Trophoblast cell (in vitro differentiated cells and primary cell): ENCODE measurements at places on chromosomes 2 and 18.
A peak's percentile ranks its signal among the peaks of the same experiment; 100 is the strongest.

DNA sequence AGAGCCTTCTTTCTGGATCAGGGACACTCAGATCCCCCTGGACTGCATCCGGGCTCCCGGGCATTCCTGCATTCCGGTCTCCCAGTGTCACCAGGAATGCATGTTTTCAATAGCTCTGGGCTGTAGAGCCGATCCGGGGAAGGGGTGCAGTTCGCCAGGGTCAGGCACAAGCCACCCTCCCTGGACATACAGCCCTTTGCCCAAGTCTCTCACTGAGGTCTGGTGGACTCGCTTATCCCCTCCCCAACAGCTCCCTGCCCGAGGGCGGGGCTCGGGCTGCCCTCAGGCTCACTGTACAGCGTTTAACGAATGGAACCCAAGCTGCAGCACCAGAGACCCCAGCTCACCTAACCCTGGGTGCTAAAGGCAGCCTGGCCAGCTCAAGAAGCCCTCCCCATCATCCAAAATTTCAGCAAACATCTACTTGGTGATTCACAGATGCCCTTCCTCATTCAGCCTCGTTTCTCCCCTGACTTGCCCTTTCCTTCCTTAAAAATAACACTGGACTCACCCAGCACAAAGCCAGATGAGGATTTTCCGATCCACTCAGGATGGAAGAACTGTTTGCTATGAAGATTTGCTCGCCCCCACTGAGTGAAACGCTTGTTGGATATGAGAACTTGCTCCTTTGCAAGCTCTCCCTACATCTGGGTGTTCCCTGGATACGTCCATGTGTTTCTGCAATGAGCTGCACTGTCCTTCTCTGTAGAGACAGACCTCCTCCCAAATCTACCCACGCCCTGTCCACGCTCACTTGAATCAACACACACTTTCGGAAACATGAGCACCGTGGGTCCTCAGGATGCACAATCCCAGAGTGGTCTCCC lies 58.1 kb downstream of the PXDN start:
- DNase-seq = peak; percentile 91

- DNase-seq = no peak
These were observed 70.7 kb downstream of the HDAC4 start for GRCh38 chr2:239329972-239330572.

DNA sequence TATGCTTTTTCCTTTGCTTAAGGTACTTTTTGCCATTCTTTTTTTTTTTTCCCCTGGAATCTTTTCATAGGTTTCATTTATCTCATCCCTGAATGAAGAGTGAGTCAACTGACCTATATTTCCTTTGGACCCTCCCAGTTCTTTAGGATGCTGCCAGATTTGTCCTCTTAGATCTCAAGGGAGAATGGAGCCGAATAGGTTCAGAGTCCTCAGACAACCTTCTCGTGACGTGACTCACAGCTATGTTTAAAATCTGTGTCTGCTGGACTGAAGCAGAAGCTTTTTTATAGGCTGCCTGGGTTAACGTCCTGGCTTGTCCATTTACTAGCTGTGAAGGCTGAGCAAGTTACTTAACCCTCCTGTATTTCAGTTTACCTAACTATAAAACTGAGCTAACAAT lies 358.6 kb downstream of the DLGAP1 start:
- no peak for DNase-seq

- DNase-seq = no peak
These were observed 27.9 kb downstream of the XDH start for GRCh38 chr2:31386648-31387047.

- no peak for DNase-seq
These were observed 1.5 kb upstream of the BCL2L11 start for GRCh38 chr2:111118981-111119821.

DNA sequence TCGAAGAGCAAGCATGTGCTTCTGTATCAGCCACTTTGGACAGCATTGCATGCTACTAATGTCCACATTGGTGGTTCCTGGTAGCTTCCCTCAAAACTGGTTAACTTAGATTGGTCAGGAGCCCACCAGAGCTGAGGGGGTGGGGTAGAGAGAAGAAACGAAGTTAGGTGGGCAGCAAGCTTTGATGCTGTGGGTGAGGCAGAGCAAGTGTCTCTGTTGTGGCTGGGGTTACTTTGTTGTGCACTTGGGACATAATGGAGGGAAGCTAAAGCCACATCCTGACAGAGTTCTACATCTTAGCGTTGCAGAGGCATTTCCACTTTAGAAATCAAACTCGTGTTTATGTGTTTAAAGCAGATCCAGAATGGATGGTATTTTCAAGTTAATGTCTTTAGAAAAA lies 82.7 kb downstream of the FAM168B start:
- DNase-seq = no peak

GRCh38 chr2:16478434-16479210 lies 187.0 kb downstream of the CYRIA start:
- peak; percentile 12 for DNase-seq

GRCh38 chr18:40365526-40365925 lies 1589.5 kb upstream of the PIK3C3 start:
- no peak for DNase-seq

DNA sequence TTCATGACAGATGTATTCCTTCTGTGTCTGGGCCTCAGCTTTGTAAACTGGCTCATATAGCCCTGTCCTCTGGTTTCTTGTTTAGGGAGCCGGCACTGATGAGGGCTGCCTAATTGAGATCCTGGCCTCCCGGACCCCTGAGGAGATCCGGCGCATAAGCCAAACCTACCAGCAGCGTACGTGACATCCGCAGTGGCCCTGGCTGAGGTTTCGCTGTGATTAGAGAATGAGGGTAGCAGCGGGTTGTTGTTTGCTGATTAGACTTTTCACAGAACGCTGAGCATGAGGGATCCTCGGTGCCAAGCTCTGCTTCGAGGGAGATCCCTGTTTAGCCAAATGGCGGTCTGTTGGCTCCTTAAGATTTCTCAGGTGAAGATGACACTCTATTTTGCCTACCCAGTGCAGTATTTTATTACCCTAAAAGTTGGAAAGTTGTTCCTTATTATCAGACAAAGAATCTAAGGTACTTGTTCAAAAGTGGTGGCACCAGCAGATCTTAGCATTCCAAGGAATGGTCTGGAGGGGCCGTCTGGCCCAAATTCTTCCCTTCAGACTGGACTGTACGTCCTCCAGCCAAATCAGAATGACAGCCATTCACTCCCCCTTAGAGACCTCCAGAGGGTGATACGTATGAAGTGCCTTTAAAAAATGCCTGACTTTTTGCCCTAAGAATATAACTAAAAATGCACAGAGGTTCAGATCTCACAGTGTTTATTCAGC lies 21.5 kb upstream of the GMCL1 start:
- DNase-seq = peak; percentile 94

- DNase-seq = no peak
These were observed 55.4 kb upstream of the THUMPD2 start for GRCh38 chr2:39834426-39834825.

DNA sequence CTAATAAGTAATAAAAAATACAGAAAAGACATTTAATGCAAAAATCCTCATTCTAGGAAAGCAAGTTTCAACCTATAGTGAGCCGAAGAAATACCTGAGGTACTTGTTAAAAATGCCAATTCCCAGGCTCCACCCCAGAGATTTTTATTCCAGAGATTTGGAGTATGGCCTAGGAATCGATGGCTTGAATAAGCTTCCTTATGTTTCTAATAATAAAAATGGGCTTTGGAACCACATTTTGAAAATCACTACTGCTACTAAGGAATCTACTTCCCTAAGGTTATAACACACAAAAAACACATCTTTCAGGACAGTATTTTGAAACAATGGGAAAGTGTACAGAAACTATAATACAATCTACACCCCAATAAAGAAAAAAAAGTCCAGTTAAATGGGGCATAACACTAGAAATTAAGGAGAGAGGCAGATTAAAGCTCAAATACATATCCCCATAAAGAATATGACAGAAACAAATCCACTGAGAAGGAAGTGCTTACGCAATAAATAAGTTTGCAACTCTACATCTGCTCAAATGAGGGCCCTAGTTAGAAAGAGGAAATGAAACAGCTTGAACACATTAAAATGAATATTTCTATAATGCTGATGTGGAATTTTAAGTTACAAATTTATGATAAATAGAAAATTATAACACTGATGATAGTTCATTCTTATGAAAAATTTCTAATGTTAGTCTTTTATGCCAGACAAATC lies 103.7 kb downstream of the EPB41L3 start:
- no peak for DNase-seq

DNA sequence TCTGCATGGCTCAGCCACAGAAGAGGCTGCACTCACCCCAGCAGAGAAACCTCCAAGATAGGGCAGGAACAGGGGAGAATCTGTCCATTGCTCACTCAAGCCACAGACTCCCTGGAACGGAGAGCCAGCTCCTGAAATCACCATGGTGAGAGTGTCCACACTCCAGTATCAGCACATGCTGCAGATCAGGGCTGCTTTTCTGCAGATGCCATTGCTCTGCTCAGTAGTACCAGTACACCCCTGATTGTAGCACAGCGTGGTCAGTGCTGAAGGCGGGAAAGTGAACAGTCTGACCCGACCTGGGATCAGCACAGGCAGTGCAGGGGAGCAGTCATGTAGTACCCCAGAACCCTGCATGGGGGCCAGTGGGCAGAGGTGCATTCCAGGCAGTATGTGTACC lies 73.9 kb downstream of the GYPC start:
- DNase-seq = no peak

GRCh38 chr2:240290432-240291336 lies 144.8 kb upstream of the GPC1 start:
- DNase-seq = no peak

DNA sequence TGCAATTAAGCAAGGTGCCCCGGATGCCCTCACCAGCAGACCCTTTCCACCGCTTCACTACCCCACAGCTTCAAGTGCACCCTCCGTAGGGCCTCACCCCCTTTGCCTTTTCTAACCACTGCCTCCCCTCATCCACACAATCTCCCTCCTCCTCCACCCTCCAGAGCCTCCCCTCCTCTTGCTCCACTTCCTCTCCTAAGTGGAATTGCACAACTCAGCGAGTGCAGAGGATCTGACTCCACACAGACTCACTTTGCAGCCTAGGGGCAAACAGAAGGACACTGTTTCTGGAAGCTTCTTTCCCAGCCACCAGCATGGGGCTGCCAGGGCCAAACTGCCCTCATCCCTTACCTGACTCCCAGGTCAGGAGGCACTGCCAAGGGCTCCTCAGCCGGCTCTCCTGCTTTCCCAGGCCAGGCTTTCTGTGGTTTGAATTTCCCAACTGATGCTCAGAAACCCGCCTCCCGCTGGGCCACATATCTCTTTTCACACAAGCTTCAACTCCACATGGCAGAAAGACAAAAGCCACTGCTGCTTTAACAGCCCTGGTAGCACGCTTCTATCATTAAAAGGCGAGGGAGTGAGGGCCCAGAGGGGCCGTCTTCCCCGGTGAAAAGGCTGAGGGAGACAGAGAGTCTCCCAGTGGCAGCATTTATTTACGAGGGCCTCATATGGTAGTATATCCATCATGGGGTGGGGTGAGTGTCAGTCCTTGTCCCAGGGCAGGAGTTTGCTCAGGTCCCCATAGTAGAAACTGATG lies 74.7 kb upstream of the MGAT4A start:
- peak; percentile 91 for DNase-seq

GRCh38 chr2:207662203-207662602 lies 37.0 kb upstream of the METTL21A start:
- DNase-seq = peak; percentile 42

DNA sequence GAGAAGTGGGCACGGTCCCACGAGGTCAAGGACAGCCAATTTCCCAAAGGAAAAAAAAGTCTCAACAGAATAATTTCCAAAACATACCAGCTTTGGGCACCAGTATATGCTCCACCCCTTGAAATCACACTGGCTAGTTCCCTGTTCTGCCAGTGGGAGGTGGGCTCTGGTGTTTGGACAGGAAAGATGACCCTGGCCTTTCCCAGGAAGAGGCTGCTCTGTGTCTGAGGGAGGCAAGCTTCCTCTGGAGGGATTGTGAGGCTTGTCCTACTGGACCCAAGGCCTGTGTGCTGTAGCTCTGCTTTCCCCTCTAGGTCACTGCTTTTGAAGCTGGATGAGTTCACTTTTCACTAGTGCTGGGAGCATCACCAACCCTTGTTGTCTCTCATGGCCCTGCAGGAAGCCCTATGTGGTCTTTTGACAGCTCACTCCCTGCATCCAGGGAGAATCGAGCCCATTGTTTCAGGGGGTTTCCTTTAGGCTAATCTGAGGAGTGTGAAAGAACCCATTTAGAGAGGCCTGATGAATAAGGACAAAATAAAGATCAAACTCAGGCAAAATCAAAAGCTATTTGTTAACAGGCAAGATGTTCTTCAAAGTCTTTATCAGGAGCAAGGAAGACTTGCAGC lies 36.3 kb downstream of the CXCR4 start:
- no peak for DNase-seq

- DNase-seq = peak; percentile 74
These were observed 259.0 kb downstream of the HNMT start for GRCh38 chr2:138223319-138223718.

- no peak for DNase-seq
These were observed 463 bp upstream of the CABYR start for GRCh38 chr18:24138409-24138788.

GRCh38 chr18:24014986-24015638 lies 558 bp downstream of the TTC39C start:
- DNase-seq = peak; percentile 93

GRCh38 chr2:240687045-240687740 lies 4.5 kb upstream of the AQP12A start:
- no peak for DNase-seq
